Heart left ventricle (tissue), 16 donors: ENCODE measurements at places on chromosomes 3 and 15. TPM values are rescaled to one million over a fixed set of nuclear protein-coding genes. Genes with fewer than 3 reads are reported as not detected.

TTLL13 gene
- not detected for total RNA-seq

DNA sequence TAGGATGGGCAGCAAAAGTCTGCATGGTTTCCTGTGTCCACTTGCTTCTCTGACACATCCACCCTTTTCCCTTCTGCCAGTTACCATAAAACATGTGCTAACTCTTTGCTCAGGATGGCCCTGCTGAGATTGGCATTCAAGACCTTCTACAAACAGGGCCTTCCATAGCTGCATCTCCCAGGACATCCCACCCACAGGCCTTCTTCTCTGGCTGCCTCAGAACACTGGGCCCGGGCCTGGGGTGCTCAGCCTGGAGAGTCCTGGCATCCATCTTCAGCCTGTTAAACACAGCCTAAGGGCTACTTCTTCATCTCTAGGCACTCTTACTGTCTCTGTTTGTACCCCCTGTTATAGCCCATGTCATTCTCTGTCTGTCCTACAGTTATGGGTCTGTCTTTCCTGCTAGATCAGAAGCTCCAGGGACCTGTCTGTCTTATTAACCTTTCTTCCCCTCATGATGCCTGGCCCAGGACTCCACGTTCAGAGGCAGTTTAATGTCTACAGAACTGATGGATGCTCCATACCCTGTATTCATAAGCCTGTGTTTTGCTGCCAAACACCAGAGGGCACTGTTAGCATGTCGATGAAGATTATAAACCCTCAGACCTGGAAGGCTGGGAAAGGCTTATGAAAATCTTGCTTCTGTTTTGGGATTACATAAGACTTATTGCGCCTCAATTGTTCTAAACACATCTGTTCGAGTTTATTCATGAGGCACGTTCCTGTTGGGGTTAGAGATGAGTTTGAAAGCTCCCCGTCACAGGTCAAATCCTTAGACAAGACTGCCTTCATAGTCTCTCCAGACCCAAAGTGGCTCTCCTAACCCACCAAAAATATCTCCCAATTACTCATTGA lies 16.5 kb downstream of the SEMA3G start:
- H3K4me1 ChIP-seq: peaks cover 46% of the 10 kb centered on the region
- no peak overlapping the region for H3K4me3 ChIP-seq
- H3K27ac ChIP-seq: peak overlapping the region; percentile 76
- H3K27me3 ChIP-seq: no peaks in the 10 kb centered on the region

TP63 gene
- total RNA-seq: 0.35 TPM

CFAP100 gene
- not detected for total RNA-seq

DNA sequence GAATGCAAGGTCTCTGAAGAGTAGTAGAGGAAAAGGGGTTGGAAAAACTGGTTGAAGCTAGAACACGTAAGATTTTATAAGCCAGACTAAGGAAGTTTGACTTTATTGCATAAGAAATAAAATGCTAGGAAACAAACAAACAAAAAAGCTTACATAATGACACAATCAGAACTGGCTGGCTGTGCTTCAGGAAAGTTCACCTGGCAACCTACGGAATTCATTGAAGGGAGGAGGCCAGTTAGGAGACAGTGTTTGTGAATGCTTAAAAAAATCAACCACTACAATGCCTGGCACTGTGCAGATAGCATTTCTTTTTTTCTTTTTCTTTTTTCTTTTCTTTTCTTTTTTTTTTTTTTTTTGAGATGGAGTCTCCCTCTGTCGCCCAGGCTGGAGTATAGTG lies 1.9 kb upstream of the ICE2 start:
- DNase-seq: no peak
- no peaks in the 10 kb centered on the region for H3K36me3 ChIP-seq
- no peaks in the 10 kb centered on the region for H3K27me3 ChIP-seq
- H3K4me1 ChIP-seq: peaks cover 31% of the 10 kb centered on the region

DNA sequence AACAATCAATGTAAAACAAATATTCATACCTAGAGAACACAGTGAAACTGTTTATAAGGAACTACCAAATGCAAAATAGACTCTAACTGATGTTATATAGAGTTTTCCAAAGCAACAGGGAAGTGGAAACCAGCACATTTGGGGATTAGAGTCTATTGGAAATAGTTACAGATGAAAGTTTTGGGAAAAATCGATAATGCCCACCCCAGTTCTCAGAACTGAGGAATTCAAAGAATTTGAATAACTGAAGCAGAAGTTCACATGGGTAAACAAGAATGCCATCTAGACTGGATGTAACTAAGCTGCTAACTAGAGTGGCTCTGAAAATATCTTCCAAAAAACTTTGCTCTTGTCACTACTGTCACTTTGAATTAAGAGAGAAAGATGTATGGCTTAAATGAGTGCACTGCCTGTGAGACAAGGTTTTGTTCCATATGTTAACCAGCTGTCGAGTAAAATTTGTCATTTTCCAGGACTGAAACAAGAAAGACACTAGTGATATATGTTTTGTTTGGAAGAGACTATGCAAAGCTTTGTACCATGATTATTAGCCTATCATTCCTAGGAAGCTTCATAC lies 9.2 kb upstream of the DENND4A start:
- no peaks in the 10 kb centered on the region for H3K36me3 ChIP-seq
- H3K4me1 ChIP-seq: no peaks in the 10 kb centered on the region
- H3K27ac ChIP-seq: no peak overlapping the region
- no peak for DNase-seq
- no peaks in the 10 kb centered on the region for H3K27me3 ChIP-seq

PROS1 gene
- total RNA-seq: 51.0 TPM

GRCh38 chr3:187986514-187986934 lies 167.4 kb upstream of the LPP start:
- H3K4me3 ChIP-seq: no peak overlapping the region
- H3K4me1 ChIP-seq: no peaks in the 10 kb centered on the region
- no peaks in the 10 kb centered on the region for H3K36me3 ChIP-seq

KLHL25 gene
- total RNA-seq: 5.4 TPM

- no peaks in the 10 kb centered on the region for H3K27me3 ChIP-seq
- no peak overlapping the region for H3K4me3 ChIP-seq
- H3K36me3 ChIP-seq: no peaks in the 10 kb centered on the region
- DNase-seq: no peak
Measured at GRCh38 chr3:25265284-25265683, 162.8 kb upstream of the RARB start.

DNA sequence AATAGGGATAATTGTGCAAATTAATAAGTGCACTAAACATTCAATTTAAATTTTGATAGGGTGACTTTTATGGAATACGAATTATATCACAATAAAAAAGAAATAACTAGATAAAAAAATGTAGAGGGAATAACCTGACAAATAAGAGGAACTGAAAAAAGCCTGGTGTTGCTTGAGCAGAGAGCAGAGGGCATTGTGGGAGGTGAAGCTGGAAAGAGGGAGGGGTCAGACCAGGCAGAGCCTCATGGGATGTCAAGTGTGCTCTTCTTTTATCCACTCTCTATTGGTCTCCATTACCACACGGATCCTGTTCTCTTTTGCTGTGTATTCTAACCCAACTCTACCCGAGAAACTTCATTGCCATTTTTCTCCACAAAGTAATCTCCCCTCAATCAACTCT lies 264.0 kb upstream of the CRBN start:
- H3K36me3 ChIP-seq: no peaks in the 10 kb centered on the region
- H3K4me3 ChIP-seq: no peak overlapping the region
- no peak overlapping the region for H3K27ac ChIP-seq

HGD gene
- total RNA-seq: not detected

SST gene
- total RNA-seq: not detected

DNA sequence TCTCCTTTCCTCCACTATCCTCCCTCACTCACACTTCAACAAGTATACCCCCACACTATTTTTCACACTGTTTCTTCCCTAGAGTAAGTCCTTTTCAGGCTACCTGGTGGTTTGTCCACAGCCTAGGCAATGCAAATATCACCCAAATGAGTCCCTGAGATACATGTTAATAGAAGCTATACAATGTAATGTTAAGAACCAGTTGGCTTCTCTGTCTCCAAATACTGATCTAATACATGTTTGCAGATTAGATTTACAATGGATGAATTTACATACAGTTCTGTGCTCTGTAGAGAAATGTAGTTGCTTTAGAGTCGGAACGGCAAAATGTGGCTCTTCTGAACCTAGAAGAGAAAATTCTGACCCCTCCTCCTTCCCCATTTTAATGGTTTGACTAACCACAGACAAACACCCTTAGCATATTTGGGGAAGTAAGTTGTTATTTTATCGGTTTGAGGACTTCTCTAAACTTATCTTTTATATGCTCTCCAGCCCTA lies 63.6 kb upstream of the MBNL1 start:
- DNase-seq: no peak
- H3K27me3 ChIP-seq: no peaks in the 10 kb centered on the region
- H3K4me3 ChIP-seq: no peak overlapping the region
